ENCODE measurements at places on chromosomes 13 and 19.

DNA sequence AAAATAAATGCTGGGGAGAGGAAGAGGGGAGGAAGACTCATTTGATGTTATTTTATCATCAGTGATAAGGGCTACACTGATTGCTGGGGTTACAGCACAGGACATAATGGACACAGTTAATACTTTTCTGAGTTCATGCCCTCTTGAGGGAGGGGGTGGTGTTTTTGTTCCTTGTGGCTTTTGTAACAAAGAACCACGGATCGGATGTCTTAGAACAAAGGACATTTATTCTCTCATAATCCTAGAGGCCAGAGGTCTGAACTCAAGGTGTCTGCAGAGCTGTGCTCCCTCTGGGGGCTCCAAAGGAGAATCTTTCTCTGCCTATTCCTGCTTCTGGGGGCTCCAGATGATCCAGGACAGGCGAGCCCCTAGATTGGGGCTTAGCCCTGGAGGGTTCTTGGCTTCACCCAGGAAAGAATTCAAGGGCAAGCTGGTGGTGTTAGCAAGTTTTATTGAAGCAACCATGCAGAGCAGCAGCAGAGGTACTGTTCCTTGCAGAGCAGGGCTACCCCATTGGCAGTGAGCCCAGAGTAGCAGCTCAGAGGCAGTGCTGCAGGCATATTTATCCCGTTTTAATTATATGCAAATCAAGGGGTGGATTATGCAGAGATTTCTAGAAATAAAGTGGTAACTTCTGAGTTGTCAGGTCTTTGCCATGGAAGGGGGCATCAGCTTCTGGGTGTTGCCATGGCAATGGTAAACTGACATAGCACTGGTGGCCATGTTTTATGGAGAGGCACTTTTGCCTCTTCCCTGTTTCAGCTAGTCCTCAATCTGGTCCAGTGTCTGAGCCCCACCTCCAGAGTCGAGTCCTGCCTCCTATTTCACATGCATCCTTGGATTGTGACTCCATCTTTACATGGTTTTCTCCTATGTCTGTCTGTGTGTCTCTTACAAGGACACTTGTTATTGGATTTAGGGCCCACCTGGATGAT, 18.0 kb downstream of the VAV1 start:
- DNase-seq: no peak

DNA sequence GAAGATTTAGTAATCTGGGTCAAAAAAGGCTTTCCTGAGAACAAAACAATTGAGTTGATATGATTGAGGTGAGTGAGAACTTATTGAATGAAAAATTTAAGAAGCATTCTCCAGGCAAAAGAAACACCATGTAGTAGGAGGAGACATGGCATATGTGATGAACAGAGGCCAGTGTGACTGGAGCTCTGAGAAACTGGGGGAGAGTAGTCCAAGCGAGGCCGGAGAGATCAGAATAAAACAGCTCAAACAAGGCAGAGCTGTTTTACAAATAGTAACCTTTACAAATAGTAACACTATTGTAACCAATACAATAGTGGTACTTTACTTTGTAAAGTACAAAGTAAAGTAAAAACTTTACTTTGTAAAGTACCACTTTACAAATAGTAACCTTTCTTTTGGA, 1159.1 kb downstream of the PCDH9 start:
- DNase-seq: no peak

DNA sequence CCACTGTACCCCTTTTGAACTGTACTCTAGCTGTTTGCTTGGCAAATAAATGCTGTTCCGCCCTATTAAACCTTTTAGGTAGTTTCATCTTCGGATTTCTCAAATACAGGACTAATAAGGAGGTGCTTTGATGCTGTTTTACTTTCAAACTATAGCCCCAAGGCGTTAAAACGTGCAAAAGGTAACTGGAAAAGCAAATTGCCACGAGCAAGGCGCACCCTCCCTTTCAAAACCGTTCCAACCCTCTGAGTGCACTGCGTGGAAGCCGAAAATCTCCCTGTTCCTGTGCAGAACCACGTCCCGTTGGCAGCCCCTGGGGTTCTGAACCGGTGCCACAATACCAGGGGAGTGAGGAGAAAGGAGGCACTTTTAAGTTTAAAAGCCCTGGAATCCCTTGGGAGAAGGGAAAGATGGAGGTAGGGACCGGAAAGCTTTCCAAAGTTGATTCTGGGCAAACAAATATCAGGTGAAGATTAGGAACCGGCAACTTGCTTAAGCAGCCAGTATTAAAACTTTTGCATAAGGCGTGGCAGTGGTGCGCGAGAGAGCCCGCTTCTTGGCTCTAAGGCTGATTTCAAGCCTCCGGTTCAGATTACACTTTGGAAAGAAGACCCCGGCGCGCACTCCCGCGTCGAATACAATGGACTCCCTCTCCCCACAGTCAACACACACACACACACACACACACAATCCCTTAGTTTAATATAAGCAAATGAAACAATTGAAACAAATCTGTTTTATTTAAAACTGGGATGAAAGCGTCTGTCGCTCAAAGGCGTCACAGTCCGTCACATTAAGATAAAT, 9.5 kb downstream of the POU4F1 start:
- no peak for DNase-seq

- DNase-seq: peak; percentile 87
Measured at GRCh38 chr19:46009530-46010510, 13.0 kb downstream of the PGLYRP1 start.

DNA sequence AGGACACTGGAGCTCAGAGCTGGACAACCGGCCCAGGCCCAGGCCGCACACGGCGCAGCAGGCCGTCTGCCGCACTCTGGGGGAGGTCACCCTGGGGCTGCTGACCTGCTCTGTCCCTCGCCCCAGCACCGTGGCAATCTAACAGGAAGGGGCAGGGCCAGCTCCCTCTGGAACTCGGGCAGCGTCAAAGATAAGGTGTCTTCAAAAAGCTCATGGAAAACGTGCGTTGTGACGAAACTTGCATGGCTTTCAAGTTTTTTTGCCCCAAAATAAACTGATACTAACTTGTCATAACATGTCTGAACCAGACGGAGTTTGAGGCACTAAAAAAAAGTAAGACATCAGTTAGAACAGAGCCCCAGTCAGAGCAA, 12.2 kb upstream of the ATP8B3 start:
- DNase-seq: no peak

- no peak for DNase-seq
Measured at GRCh38 chr19:14015524-14016035, 9.5 kb upstream of the RFX1 start.

- DNase-seq: no peak
Measured at GRCh38 chr13:83190020-83190419, 692.3 kb downstream of the SLITRK1 start.

DNA sequence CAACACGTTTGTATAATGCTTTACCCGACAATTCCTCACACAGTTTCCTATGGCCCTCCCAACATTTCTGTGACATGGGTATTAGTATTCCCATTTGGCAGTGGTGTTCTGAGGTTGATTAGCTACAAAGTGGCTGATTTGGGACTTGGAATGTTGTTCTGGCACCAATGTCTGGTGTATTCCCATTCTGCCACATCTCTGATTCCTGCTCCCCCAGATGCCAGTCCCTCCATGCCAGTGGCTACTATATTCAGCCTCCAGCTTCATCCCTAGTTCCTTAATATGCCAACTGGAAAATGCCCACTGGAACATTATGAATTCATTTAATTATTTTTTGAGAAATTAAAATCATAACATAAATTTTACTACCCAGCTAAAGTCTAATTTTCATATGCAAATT, 60.6 kb upstream of the NBEA start:
- no peak for DNase-seq

- DNase-seq: no peak
Measured at GRCh38 chr13:27203854-27204253, 32.2 kb upstream of the USP12 start.

- no peak for DNase-seq
Measured at GRCh38 chr13:36356058-36356457, 9.9 kb upstream of the SPART start.

DNA sequence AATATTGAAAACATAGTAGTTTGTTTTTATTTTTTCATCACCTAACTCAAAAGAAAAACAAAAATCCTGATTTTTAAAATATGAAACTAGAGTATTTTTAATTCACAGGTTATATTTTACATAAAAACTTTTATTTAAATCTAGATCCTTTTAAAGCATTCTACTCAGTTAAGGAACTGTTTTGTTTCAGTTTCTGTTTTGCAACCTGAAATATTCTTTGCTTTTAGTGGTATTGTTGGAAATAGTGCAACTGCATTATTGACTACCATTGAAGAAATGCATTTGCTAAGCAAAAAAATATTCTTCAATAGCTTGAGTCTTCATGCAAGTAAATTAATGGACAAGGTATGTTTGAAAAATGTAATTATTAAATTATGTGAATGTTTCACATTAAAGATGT, 43.8 kb downstream of the COG6 start:
- no peak for DNase-seq

DNA sequence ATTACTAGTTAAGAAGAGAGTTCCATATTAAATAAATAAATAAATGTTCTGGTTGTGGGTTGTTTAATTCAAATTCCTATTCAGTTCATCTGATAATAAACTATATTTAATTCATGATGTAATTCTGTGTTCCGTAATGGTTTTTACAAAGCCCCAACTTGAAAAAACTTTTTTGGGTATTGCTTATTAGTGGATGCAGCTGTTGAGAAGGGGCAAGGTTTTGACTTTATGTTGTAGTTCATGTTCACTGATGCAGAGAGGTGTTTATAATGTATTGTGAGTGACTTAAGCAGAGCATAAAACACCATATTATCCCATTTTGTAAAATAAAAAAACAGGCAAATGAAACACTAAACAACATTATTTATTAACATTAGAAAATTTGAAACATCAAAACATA, 107.3 kb upstream of the TNFSF11 start:
- DNase-seq: no peak

- no peak for DNase-seq
Measured at GRCh38 chr13:79909644-79910043, 428.7 kb downstream of the NDFIP2 start.

DNA sequence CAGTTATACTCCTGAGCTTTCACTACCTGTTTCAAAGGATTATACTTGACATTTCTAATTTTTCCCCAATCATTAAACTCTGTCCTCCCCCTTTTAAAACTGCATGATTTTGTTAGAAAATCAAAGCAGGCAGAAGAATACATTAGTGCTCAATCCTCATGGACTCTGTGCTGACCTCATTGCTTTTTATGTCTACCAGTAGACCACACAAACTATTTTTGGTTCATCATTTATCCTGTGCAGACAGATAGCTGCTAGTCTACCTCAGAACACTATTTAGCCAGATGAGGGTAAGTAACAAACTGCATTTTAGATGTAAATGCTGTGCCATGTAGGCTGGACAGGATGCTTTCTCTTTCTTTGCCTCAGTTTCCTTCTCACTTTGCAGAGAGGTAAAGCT, 235.9 kb downstream of the DCT start:
- DNase-seq: no peak

GRCh38 chr19:14093117-14093823, 2.7 kb upstream of the SAMD1 start:
- DNase-seq: no peak

DNA sequence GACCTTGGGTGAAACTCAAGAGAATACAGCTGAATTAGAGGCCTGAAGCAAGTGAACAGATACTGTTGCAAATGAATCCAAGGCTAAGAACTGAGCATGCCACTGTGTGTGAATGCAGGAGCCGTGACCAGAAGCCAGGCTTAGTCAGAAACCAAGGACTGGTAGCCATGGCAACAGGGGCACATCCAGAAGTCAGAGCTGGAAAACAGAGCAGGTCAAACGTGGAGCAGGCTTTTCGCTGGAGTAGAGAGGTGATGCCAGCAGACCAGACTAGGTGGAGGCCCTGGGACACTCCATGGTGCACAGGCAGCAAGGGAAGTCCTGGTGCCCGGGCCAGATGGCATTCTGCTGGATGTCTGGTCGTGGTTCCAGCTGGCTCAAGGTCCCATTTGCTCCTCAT, 564.1 kb downstream of the PCDH9 start:
- no peak for DNase-seq

DNA sequence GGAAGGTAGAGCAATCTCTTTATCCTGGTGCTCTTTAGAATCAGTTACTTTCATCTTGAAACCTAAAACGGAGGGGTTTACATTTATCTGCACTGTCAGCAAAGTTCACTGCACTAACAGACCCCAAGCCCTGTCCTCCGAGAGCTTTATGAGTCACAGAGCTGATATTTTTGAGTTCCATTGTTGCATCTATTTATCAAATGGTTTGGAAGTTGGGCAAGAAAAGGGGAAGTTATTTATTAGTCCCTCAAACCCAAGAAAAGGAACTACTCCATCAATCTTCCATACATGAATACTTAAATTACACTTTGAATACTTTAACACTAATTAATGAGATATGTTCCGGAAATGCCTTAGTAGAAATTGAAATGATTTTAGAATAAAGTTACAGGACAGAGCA, 55.5 kb downstream of the EDNRB start:
- DNase-seq: no peak

DNA sequence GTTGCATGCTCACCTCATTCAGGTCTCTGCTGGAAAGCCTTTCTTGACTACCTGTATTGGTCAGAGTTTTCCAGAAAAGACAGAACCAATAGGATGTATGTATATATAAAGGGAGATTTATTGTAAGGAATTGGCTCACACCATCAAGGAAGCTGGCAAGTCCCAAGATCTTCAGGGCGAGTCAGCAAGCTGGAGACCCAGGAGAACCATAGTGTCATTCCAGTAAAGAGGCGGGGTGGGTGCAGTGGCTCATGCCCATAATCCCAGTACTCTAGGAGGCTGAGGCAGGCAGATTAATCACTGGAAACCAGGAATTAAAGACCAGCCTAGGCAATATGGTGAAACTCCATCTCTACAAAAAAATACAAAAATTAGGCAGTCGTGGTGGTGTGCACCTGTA, 30.4 kb upstream of the FARP1 start:
- no peak for DNase-seq

DNA sequence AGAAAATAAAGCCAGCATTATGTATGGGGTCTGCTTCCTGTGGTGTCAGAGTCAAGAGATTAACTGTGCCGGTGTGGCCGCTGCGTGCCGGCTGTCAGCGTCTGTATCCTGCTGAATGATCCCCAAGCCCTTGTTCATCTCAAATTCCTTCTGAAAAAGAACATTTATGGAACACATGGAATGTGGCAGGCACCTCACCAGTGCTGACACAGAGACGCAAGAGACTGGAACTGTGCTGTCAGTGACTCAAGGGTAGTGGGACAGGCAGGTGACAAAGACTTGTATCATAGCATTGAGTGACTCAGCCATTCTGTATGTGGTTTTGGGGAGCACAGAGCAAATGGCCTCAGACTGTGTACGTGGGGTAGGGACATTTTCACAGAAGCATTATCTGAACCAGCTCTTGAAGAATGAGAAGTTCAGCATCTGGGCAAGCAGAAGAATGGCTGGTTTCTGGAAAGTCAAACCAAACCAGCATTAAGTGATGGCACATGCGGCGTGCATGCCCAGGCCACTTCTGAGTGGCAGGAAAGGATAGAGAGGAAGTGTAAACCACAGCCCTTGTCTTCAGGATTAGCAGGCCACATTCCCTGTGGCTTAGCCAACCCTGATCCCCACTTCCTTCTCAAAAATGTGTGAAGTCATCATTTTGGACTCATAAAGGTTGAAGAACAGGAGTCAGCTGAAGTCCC, 54.0 kb upstream of the IRS2 start:
- no peak for DNase-seq

GRCh38 chr13:75485286-75486062, 3.5 kb upstream of the TBC1D4 start:
- no peak for DNase-seq
